ENCODE measurements at places on chromosomes 4 and X. TPM values are rescaled to one million over a fixed set of nuclear protein-coding genes. Genes with fewer than 3 reads are reported as not detected.
A peak's percentile ranks its signal among the peaks of the same experiment; 100 is the strongest.

GRCh38 chr4:87050596-87050995, 115.8 kb downstream of the AFF1 start:
- no peak for DNase-seq
- H3K27me3 ChIP-seq, result no peaks in the 10 kb centered on the region
- H3K4me3 ChIP-seq, result no peak overlapping the region
- peaks cover 8% of the 10 kb centered on the region for H3K4me1 ChIP-seq
- peaks cover 41% of the 10 kb centered on the region for H3K36me3 ChIP-seq
- no peak overlapping the region for H3K27ac ChIP-seq

The CXorf51B gene
- not detected for total RNA-seq

GRCh38 chr4:147833254-147833653, 101.4 kb downstream of the ARHGAP10 start:
- no peaks in the 10 kb centered on the region for H3K4me1 ChIP-seq
- peak; percentile 37 for DNase-seq
- no peaks in the 10 kb centered on the region for H3K36me3 ChIP-seq
- H3K27ac ChIP-seq, result no peak overlapping the region
- H3K27me3 ChIP-seq, result no peaks in the 10 kb centered on the region

DNA sequence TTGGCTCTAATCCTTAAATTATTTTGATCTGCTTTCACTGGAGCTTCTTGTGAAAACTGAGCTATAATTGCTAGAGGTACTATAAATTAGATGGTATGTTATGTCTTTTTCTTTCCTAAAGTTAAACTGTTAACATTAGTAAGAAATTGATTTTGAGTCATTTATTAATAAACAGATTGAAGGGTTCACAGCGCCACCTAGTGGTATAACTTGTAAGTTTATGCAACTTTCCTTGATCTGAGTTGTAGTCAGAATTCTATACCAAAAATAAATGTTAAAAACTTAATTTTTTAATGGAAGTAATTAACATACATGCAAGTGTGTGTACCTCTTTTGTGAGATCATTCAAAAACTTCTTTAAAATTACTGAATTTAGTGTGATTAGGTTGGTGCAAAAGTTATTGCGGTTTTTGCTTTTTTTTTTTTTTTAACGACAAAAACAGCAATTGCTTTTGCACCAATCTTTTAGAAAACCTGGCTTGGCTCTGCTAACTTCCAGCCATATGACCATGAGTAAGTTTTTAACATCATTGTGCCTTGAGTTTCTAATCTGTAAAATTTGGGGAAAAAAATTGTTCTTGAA, 151.5 kb downstream of the CENPC start:
- DNase-seq, result no peak
- H3K27me3 ChIP-seq, result no peaks in the 10 kb centered on the region
- no peaks in the 10 kb centered on the region for H3K4me1 ChIP-seq
- no peak overlapping the region for H3K27ac ChIP-seq

The GAGE12E gene
- not detected for total RNA-seq

DNA sequence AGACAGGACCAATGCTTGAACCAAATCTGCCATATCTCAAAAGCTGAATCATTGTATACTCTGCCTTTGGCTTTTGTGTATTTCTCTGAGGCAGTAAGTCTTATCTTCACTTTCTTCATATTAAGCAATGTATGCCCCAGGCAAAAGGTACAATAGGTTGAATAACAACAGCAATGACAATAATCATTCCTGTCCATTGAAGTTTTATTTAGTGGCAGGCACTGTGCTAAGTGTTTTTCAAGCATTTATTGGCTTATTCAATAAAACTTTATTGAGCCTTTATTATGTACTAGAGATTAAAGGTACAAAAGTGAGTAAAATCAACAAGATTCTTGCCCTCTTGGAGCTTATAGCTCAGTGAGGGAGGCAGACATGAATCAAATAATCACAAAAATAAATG, 8.2 kb upstream of the CASK start:
- H3K36me3 ChIP-seq, result no peaks in the 10 kb centered on the region
- H3K27ac ChIP-seq, result no peak overlapping the region
- H3K4me1 ChIP-seq, result peaks cover 8% of the 10 kb centered on the region
- H3K27me3 ChIP-seq, result no peaks in the 10 kb centered on the region
- no peak overlapping the region for H3K4me3 ChIP-seq

DNA sequence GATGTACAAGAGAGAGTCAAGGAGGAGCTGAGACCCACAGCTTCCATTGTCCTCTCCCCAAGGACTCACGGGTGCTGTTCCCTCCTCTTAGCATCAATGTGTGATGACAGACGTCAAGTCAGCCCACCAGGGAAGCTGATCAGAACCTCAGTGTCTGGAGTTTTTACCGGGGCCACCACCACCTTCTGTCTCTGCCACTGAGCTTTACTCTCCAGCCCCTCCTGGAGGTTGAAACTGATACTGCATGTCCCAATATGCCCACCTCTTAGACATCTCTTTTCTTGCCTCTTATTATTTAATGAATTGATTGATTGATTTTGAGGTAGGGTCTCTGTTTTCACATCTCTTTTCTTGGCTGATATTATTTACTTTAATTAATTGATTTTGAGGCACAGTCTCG, 10.3 kb upstream of the AKAP17A start:
- no peak overlapping the region for H3K4me3 ChIP-seq
- H3K27me3 ChIP-seq, result no peaks in the 10 kb centered on the region

The PI4K2B gene
- 7.2 TPM for total RNA-seq

The AFP gene
- not detected for total RNA-seq

DNA sequence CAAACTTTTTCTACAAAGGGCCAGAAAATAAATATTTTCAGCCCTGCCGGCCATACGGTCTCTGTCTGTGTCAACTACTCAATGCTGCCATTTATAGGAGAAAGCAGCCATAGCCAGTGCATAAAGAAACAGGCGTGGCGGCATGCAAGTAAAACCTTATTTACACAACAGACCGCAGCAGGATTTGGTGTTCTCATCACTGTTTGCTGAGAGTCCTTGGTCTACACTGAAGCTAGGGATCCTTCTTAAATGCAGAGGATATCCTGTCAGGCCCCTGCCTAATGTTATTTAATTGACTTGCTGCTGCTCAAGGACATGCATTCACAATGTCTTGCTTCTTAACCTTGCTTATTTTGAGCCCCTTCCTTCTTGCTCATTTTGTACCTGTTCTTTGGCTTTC, 54.7 kb downstream of the CPE start:
- DNase-seq, result no peak
- H3K4me3 ChIP-seq, result no peak overlapping the region
- peaks cover under 1% of the 10 kb centered on the region for H3K27me3 ChIP-seq
- H3K27ac ChIP-seq, result no peak overlapping the region

DNA sequence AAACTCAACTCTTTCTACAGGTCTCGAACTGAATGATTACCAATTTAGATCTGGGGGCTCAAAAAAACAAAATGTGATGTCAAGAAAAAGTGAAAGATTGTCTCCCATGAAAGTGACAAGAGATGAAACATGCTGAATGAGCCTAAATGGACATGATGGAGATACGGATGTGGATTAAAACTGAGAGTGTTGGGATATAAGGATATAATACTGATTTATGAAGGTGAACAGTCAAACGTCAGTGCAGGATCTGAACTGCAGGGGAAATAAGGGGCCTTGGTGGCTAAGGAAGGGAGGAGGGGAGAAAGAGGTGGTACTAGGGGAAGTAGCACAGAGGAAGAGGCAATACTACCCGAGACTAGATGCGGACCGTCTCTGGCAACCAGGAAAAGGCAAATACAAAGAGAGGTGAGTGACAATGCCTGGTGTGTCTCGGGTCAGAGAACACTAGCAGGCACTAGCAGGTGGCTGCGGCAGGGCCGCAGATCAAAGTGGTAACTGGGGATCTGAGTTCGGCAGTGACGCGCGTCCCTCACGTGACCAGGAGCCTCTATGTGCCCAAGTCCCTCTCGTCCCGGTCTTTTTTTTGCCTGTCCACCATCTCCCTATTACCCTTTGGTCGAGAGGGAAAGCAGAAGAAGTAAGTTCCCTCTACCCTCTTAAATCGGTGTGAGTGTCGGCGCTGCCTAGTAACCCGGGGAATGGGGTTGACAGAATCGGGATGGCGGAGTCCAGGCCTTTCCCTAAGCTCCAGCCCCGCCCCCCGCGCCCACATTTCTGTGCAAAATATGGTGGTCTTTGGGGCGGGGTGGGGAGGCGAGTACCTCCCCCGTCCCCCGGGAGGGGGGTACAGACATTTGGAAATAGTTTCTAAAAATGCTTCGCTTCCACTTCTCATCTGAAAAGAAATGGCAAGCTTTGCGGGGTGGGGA, at the start of gene TCEAL1:
Gene TCEAL1, plus strand, starts transcription at position 590 of the 932 bp plus-strand sequence. CDS start 942 bp downstream, outside the sequence.
- H3K4me1 ChIP-seq, result peaks cover 9% of the 10 kb centered on the region
- peak; percentile 10 for DNase-seq
- H3K4me3 ChIP-seq, result peak within 1 kb of the TSS; percentile 84
- H3K27me3 ChIP-seq, result no peaks in the 10 kb centered on the region

- H3K4me1 ChIP-seq, result peaks cover 17% of the 10 kb centered on the region
- no peaks in the 10 kb centered on the region for H3K27me3 ChIP-seq
- H3K27ac ChIP-seq, result no peak overlapping the region
- no peak overlapping the region for H3K4me3 ChIP-seq
- no peak for DNase-seq
Measured at GRCh38 chrX:153465691-153466380, 4.5 kb downstream of the HAUS7 start.

DNA sequence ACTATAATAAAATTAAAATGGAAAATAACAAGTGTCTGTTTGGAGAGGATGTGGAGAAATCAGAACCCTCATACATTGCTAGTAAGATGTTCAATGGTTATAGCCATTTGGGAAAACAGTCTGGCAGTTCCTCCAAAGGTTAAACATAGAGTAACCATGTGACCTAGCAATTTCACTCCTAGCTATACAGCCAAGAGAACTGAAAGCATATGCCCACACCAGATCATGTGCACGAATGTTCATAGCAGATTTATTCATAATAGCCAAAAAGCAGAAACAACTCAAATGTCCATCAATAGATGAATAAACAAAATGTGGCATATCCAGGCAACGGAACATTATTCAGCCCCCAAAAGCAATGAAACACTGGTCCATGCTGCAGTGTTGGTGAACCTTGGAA, 9.4 kb upstream of the CCNQ start:
- DNase-seq, result no peak
- H3K27ac ChIP-seq, result no peak overlapping the region
- H3K4me3 ChIP-seq, result no peak overlapping the region
- no peaks in the 10 kb centered on the region for H3K27me3 ChIP-seq

DNA sequence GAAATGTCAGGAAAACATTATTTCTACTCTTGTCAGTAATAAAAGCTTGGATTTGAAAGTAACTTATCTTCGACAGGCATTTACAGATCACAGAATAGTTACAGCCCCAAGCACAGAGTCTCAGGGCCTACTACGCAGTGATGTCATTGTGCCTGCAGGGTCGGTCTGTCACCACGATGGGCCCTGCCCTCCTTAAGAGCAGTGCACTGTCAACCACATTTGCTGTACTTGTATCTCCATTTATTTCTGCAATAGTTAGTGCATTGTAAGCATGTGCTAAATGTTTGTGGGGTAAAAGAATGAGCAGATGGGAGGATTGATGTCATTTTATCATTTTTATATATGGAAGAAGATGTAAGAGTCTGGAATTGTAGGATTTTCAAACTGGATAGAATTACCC, 13.6 kb upstream of the CCKAR start:
- H3K36me3 ChIP-seq, result no peaks in the 10 kb centered on the region
- no peak for DNase-seq
- H3K27me3 ChIP-seq, result no peaks in the 10 kb centered on the region
- H3K4me3 ChIP-seq, result no peak overlapping the region

- no peak overlapping the region for H3K27ac ChIP-seq
- no peaks in the 10 kb centered on the region for H3K27me3 ChIP-seq
- DNase-seq, result peak; percentile 44
- peaks cover 6% of the 10 kb centered on the region for H3K4me1 ChIP-seq
- H3K36me3 ChIP-seq, result no peaks in the 10 kb centered on the region
Measured at GRCh38 chrX:65581661-65582339, 47.2 kb upstream of the LAS1L start.

The SMIM10L2A gene
- total RNA-seq, result 1.3 TPM

GRCh38 chr4:55545151-55545550, 1.6 kb downstream of the CLOCK start:
- no peaks in the 10 kb centered on the region for H3K27me3 ChIP-seq
- no peak for DNase-seq
- peaks cover 9% of the 10 kb centered on the region for H3K4me1 ChIP-seq
- peak overlapping the region; percentile 96 for H3K4me3 ChIP-seq
- H3K27ac ChIP-seq, result peak overlapping the region; percentile 82

- no peaks in the 10 kb centered on the region for H3K4me1 ChIP-seq
- no peak for DNase-seq
- H3K4me3 ChIP-seq, result no peak overlapping the region
- no peaks in the 10 kb centered on the region for H3K27me3 ChIP-seq
Measured at GRCh38 chr4:102842367-102842766, 15.0 kb upstream of the UBE2D3 start.

The OGT gene
- 295 TPM for total RNA-seq

- H3K27me3 ChIP-seq, result no peaks in the 10 kb centered on the region
- no peaks in the 10 kb centered on the region for H3K4me1 ChIP-seq
- H3K4me3 ChIP-seq, result no peak overlapping the region
- H3K27ac ChIP-seq, result no peak overlapping the region
- DNase-seq, result no peak
- H3K36me3 ChIP-seq, result no peaks in the 10 kb centered on the region
Measured at GRCh38 chr4:98802770-98803198, 126.1 kb downstream of the EIF4E start.

The PAGE2 gene
- not detected for total RNA-seq

The EREG gene
- 0.59 TPM for total RNA-seq

DNA sequence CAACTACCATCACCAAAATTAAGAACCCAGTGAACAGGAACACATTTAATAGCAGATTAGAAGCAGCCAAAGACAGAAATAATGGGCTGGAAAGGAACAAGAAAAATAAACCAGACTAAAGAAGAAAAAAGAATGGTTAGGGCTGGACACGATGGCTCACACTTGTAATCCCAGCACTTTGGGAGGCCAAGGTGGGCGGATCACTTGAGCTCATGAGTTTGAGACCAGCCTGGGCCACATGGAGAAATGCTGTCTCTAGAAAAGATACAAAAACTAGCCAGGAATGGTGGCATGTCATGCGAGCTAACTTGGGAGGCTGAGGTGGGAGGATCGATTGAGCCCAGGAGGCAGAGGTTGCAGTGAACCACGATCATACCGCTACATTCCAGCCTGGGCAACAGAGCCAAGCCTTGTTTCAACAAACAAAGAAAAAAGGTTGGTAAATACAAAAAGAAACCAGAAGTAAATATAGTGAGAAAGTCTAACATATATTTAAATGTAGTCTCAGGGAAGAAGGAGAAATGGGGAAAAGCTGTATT, 102.0 kb downstream of the AFAP1 start:
- H3K36me3 ChIP-seq, result peaks cover 3% of the 10 kb centered on the region
- H3K27me3 ChIP-seq, result no peaks in the 10 kb centered on the region
- H3K27ac ChIP-seq, result no peak overlapping the region
- H3K4me3 ChIP-seq, result no peak overlapping the region
- no peaks in the 10 kb centered on the region for H3K4me1 ChIP-seq

The NLGN3 gene
- total RNA-seq, result 4.3 TPM

The GJB1 gene
- total RNA-seq, result not detected

The PPEF2 gene
- total RNA-seq, result 0.56 TPM

DNA sequence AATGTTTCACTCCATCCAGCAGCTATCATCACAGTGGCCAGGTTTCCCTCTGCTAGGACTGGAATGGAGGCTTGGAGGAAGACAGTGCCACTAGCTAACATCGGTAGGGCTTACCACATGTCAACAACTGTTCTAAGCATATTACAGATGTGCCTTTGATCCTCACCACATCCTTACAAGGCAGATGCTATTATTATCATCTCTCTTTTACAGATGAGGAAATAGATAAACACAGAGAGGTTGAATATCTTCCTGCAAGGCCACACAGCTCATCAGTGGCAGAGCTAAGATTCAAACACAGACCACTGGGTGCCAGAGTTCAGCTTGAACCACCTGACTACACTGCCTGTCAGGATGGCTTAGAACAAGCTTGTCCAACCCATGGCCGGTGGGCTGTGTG, 47.4 kb downstream of the MAMLD1 start:
- no peaks in the 10 kb centered on the region for H3K27me3 ChIP-seq
- no peak for DNase-seq
- H3K36me3 ChIP-seq, result no peaks in the 10 kb centered on the region
- no peak overlapping the region for H3K27ac ChIP-seq
